NCI-H1930 (cell line): ENCODE measurements at places on chromosomes 3 and 15.

GRCh38 chr3:194606941-194607340, 26.3 kb downstream of the TMEM44 start:
- DNase-seq: no peak

- no peak for DNase-seq
These were observed 225.6 kb upstream of the TLE3 start for GRCh38 chr15:70323111-70323851.

DNA sequence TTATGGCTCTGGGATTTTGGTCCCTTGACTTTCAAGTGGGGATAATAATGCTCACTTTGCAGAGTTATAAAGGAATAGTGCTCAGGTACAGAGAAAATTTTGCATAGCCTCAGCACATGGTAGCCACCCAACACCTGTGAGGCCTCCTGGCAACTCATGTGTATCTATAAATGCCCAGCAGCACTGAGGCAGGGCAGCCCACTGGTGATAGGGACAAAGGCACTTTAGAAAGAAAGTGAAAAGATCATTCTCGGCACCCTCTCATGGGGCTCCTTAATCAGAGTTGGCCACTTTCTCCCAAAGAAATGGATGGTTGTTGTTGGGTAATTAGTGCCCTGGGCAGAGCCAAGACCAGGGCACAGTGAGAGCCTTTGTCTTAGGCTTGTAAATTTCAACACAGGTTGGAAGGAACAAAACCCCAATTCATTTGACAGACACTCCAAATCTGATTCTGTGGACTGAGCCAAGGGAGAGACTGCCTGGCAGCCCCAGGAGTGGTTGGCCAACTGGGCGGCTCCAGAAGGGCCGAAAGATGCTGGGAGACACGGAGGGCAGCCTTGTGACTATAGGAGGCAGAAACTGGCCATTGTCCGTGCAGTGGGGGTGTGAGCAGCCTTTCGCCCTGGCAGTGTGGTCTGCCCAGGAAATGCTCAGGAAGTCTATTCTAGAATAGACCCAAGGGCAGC, 213.2 kb upstream of the RGMA start:
- no peak for DNase-seq

GRCh38 chr3:145889730-145890129, 271.3 kb downstream of the PLOD2 start:
- no peak for DNase-seq

- DNase-seq: no peak
These were observed 204.3 kb upstream of the SLC2A2 start for GRCh38 chr3:171230865-171231264.

DNA sequence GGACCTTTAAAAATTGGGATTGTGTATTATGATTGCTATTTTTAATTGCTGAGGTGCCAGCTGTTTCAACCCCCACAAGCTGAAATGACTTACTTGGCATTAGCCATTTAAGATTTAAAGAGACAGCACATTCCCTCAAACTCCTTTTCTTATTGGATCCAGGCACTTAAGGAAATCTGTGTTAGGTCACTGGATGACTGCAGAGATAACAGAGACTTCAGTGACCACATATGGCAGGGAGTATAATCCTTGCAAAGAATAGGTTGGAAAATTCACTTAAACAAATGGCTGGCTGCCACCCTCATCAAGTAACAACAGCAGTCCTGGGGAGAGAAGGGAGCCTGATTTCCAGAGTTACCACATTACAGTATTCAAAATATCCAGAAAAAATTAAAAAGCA, 66.6 kb downstream of the SLMAP start:
- DNase-seq: no peak

- no peak for DNase-seq
These were observed 503.0 kb downstream of the NTRK3 start for GRCh38 chr15:87753539-87753938.

DNA sequence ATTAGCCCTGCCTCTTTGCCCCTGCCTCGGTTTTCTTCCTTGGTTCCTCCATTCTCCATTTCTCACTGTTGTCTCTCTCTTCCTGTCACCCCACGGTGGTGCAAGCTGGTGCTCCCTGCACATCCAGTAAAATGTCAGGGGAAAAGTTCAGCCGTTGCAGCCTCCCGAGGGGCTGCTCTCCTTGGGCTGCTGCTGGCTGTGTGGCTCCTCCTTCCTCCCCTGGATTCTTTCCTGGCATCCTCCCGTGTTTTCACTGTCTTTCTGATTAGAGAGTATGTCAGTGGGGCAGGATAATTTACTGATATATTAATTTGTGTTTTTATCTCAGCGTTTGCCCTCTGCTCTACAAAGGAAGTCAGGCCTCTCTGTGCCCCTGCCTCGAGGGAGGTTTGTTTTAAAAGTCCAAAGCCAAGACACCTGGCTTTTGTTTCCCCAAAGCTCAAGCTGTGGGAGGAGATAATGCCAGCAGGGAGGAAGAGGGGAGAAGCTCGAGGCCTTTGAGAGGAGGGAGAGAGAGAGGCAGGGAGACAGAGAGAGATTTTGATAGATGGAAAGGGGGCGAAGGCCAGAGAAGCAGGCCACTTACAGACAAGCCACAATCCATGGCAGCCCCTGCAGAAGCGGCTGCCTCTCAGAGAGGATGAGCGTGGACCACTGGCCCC, 150.3 kb upstream of the NR2F2 start:
- DNase-seq: no peak

DNA sequence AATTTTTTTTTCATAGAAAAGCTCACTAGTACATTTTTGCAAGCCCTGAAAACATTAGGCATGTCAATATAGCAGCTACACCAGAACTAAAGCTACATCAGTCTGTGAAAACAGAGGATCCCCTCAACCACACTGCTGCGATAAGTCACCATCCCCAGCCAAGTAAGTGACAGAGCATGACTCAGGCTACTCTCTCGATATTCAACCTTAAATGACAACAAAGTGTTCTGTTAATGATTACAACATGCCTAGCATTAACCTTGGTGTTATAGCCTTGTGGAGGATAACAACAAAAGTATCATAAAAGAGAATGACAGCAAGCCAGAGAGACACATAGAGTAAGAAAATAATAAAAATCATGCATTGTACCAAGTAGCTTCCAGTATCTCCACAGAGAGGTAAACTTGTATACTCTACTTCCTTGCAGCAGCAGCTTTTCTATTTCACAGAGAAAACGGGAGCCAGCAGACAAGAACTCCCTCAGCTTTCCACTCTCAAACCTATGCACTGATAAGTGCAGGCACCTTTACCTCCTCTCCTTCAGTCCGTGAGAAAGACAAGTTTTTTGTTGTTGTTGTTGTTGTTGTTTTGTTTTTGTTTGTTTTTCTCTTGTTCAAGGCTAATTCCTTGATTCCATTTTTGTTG, 76.6 kb downstream of the GBE1 start:
- no peak for DNase-seq

GRCh38 chr3:66464512-66464894, 36.3 kb downstream of the LRIG1 start:
- DNase-seq: no peak

DNA sequence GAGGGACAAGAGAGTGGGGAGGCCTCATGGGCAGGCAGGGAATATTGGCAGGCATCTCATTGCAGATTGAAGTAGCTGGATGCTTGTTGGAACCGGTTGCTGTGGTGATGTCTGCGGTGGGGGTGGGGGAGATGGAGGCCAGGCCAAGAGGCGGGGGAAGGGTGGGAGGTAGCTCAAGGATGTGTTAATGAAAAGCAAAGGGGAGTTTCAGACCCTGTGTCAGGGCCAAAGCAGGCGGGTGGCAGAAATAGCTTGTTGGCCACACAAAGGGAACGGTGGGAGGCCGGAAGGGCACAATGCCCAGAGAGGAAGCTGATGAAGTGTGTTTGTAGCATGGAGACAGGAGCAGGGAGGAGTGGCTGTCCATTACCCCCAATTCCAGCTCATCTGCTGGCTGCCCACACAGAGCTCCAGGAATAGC, 28.0 kb downstream of the CCDC33 start:
- DNase-seq: no peak

- peak; percentile 15 for DNase-seq
These were observed 1.1 kb downstream of the ZBTB47 start for GRCh38 chr3:42654331-42655201.

- DNase-seq: no peak
These were observed 4.6 kb downstream of the TIMP4 start for GRCh38 chr3:12154151-12154550.

GRCh38 chr15:69554279-69554961, 101.8 kb downstream of the RPLP1 start:
- DNase-seq: peak; percentile 85

DNA sequence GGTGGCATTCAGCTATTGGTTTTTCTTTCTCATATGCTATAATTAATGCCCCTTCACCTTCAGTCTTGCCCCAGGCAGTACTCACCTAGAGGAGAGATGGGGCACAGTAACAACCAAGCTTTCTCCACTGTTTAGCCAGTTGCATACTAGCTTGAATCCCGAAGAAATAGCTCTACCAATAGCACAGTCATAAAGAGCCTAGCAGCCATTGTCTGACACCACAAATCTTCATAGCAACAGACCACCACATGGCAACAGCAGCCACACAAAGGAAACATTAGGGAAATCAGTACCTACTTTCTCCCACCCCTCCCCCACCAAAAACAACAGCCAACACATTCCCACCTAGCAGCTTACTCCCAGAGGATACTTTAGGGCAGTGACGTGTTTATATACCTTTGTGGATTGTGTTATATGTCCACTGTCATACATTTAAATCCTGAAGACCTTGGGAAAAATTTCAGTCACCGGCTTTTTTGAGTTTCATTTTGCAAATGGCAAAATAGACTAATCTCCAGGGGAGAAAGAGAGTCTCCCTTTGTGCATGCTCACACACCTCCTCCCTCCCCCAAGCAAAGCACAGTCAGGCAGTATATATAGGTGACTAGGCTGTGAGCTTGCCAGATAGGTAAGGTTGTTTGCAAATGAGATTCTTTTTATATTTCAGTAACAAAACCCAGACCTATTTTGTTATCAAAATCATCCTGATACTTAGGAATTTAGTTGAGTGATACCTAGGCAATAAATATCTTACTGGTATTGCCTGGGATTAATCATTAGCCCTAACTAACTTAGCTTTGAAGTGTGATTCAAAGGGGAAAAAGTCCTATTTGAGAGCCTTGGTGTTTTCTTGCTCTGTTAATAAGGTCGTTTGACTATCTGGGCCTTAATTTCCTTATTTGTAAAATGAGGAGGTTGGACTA, 140.6 kb downstream of the RBPMS2 start:
- peak; percentile 44 for DNase-seq

- no peak for DNase-seq
These were observed 13.0 kb upstream of the NTRK3 start for GRCh38 chr15:88269356-88270062.

DNA sequence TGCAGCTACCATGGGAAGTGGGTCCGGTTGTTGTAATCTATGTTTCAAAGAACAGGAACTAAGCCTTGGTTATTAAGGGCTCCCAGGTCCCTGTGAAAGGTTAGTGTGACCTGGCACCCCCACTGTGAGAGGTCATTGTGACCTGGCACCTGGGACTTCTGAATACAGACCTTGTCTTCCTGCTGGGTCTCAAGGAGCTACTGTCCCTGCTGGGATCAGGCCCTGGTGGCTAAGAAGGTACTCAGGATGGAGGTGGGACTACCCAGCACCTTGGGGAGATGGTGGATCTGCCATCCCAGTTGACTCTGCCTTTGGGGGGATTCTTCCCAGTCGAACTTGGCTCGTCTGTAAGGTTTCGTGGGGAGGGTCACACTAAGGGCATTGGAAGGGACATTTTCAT, 10.3 kb upstream of the SLCO2A1 start:
- DNase-seq: no peak

- no peak for DNase-seq
These were observed 25.6 kb downstream of the SLC7A14 start for GRCh38 chr3:170560296-170560695.

GRCh38 chr3:48013288-48013980, 2.8 kb downstream of the MAP4 start:
- DNase-seq: no peak

GRCh38 chr3:99777708-99778107, 40.0 kb upstream of the CMSS1 start:
- no peak for DNase-seq

- no peak for DNase-seq
These were observed 30.0 kb upstream of the PLSCR4 start for GRCh38 chr3:146280864-146281263.

- DNase-seq: no peak
These were observed 101.4 kb downstream of the FNDC3B start for GRCh38 chr3:172140499-172141391.

GRCh38 chr3:194840661-194841514, 155.2 kb downstream of the FAM43A start:
- DNase-seq: no peak

DNA sequence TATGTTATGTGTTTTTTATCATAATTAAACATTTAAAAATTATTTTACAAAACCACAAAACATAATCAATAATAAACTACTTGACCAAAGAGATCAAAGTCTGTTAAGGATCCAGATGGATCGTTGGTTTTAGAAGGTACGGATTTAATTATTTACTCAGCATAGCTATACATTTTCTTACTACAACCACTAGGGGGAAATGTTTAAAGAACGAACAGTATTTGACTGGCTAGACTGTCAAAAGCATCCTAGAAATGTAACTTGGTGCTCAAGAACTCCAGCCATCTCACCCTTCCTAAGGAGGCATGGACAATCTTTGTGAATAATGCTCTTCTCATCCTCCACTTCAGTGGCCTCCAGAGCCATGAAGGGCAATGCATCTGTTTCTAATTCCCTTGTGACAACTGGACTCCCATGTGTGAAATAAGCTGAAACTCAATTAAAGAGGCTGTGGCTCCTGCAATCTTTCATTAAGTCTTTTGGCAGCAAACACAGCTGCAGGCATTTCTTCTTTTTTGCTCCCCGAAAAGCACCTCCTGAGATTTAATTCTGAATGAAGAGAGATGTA, 94.7 kb upstream of the TUSC7 start:
- no peak for DNase-seq

DNA sequence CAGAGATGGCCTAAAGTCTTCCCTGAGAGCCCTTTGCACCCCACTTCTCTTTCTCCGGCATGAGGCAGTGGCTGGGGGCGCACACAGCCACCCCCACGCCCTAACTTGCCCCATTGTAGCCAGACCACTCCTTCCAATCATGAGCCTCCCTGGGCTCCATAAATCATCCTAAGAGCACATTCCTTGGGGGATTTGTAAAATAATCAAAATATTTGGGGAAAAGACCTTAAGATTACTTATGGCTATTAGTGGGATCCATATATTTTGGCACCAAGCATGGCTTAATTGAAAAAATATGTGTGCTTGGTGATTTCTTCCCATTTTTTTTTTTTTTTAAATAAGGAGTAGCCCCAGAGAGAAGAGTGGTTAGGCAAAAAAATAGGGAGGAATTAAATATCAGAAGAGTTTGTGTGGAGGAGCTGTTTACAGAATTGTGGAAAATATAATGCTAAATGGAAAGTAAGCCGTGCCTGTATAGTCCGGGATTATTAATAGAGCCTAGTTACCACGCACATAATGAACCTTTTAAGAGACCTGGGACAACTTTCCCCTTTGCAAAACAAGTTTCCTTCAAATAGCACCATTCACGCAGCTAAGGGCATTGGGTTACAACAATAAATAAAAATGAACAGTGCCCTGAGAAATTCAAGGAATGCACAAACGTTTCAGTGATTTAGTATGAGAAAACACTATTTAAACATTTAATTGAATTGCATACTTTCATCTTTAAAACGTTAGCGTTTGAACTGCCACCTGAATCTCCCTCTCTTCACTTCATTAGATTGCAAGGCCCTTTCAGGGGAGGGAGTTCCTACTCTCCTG, 46.1 kb downstream of the SMAD6 start:
- no peak for DNase-seq
